SK-N-MC (cell line): ENCODE measurements at places on chromosomes 1 and 21.

- DNase-seq, result no peak
These were observed 121.0 kb upstream of the TSPAN2 start for GRCh38 chr1:115210302-115210711.

- no peak for DNase-seq
These were observed 127.1 kb upstream of the GADD45A start for GRCh38 chr1:67557696-67558448.

- no peak for DNase-seq
These were observed 115.7 kb downstream of the MAP3K21 start for GRCh38 chr1:233443040-233443760.

GRCh38 chr1:53642607-53643006 lies 96.4 kb downstream of the GLIS1 start:
- DNase-seq, result no peak

GRCh38 chr1:27662261-27662660 lies 9.7 kb downstream of the IFI6 start:
- DNase-seq, result no peak
